ENCODE measurements at places on chromosomes 2 and 18.

- DNase-seq = peak; percentile 83
Measured at GRCh38 chr18:8799596-8800441, 94.5 kb downstream of the MTCL1 start.

DNA sequence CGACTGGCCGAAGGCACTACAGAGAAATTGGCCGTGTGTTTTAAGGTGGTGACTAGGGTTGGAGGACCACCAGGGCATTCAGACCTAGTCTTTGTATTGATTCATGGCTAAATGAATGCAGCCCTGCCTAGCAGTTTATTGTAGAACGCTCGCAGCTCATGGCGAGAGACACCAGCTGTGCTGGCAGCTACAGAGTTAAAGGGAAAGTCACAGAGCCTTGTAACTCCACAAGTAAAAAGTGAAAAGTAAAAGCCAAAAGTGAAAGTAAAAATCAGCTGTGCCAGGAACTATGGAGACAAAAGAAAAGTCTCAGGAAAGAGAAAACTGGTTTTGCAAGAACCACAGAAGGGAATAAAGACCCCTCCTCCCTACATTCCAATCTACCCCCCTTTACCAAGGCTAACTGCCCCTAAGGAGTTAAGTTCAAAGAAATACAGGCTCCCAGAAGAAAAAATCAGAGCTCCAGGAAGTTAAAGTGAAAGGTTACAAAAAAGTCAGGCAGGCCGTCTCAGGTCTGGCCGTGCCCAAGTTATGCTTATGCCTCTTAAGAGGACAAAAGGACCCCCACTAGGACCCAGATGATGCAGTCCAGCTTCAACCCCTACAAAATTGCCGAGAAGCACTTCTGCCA, 46.4 kb upstream of the SELENOI start:
- peak; percentile 66 for DNase-seq

- no peak for DNase-seq
Measured at GRCh38 chr2:30280596-30281434, 49.5 kb downstream of the LBH start.

DNA sequence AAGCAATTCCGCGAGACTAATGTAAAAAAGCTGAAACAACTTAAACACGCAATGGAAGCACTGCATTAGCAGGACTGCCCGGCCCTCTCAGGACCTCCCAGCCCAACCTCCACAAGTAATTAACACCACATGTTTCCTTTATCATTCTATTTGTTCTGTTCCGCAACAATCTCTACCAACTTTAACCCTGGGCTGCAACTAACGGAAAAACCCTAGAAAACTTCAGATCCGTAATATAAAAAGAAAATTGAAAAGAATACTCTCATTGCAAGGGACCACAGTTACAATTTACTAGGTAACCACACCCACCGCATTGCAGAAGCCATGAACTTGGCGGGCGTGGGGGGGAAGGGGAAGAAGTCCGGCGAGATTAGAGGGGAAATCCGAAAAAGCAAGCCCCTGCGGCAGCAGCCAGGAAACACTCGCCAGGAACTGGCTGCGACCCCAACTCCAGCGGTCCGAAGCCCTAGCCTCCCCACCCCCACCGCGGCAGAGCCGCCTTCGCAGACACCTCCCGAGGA, 1.2 kb downstream of the EPB41L3 start:
- no peak for DNase-seq

- peak; percentile 58 for DNase-seq
Measured at GRCh38 chr2:241036397-241036963, 38.1 kb downstream of the SNED1 start.

- no peak for DNase-seq
Measured at GRCh38 chr18:33653231-33653630, 75.2 kb downstream of the ASXL3 start.

GRCh38 chr2:31150120-31150670, 12.0 kb upstream of the GALNT14 start:
- DNase-seq = no peak

GRCh38 chr2:217994776-217995274, 8.0 kb downstream of the TNS1 start:
- DNase-seq = peak; percentile 79

- no peak for DNase-seq
Measured at GRCh38 chr2:109695290-109695689, 81.1 kb downstream of the SOWAHC start.

DNA sequence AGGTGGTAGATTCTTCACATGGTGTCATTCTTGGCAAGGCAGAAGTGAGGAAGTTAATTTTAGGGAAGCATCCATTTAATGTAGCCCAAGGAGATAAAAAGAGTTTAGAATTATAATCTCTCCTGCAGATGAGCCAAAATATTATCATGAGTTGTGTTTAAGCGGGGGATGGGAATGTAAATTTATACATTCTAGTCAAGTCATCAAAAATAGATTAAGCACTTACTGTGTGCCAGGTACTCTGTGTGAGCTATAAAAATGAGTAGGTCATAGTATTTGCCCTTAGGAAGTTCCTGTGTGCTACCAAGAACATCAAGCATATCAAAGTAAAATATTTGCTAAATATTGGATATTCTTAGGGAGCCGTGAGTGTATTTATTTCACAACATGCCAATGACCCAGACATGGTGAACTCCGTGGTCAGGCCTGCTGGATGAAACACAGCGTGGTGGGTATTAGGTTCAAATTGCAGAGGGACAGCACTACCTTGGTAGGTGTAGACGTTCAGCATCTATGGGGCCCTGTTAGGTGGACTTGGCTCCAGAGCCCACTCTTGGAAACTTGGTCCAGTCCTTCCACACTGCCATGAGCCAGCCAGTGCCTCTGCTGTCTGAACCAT, 37.4 kb downstream of the MEIS1 start:
- no peak for DNase-seq

GRCh38 chr2:123870206-123870880, 154.7 kb upstream of the CNTNAP5 start:
- DNase-seq = no peak

- no peak for DNase-seq
Measured at GRCh38 chr2:219630770-219631405, 3.5 kb downstream of the SLC4A3 start.

- no peak for DNase-seq
Measured at GRCh38 chr2:234670806-234671205, 173.9 kb upstream of the ARL4C start.

DNA sequence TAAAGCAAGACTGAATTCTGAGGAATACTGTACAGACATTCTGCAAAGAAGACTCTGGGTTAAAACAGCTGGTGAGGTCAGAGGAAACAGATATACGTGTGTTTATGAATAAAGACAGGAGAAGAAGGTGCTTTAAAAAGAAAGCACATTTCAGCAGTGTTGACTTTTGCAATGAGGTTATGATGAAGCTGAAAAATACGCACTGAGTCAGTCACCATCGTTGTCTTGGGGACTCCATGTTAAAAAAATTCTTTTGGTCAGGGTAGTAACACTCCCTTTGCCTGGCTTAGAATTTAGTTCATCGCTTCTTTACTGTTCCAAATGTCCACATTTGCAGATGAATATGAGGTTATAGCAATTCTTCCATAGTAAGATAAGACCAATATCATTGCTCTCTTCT, 1049.0 kb downstream of the TSN start:
- DNase-seq = peak; percentile 12

DNA sequence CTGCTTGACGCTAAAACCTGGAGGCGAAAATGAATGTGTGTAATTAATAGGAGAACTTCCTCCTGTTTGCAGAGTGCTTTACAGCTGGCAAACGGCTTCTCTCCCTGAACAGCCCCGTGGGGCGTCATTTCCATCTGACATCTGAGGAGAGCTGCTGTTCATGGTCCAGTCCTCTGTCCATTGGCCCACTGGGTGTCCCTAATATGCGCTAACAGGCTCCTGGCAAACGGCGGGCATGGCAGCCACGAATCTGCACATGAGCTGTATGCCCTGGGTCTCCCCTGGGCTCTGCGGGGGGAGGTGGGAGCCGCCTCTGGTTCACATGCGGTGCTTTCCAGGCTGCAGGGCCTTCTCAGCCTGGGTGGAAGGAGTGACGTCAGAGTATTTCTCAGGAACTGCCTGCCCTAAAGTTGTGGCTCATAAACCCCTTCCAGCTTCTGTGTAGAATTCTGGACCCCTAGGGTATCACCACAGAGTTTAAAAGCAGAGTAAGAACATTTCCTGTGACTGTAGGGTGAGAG, 73.2 kb downstream of the LRRFIP1 start:
- DNase-seq = peak; percentile 65

GRCh38 chr18:37299471-37300304, 265.9 kb downstream of the CELF4 start:
- DNase-seq = peak; percentile 98

DNA sequence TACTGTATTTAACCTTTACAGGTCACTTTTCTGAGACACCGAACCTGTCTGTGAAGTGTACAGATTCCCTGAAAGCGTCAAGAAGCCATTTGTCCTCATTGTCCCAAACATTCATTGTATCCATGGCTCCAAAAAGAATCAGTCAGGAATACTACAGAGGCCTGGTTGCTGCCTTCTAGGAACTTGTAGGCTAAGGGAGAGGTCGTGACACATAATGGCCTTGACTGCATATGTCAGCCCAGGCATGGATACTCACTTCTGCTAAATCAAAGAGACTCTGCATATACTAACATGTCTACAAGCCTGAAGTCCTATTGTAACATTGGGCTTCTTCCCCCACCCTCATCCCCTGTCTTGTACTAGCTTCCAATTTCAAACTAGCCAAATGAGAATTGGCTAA, 40.2 kb downstream of the ONECUT2 start:
- no peak for DNase-seq

GRCh38 chr2:120770176-120770575, 34.5 kb downstream of the GLI2 start:
- no peak for DNase-seq

DNA sequence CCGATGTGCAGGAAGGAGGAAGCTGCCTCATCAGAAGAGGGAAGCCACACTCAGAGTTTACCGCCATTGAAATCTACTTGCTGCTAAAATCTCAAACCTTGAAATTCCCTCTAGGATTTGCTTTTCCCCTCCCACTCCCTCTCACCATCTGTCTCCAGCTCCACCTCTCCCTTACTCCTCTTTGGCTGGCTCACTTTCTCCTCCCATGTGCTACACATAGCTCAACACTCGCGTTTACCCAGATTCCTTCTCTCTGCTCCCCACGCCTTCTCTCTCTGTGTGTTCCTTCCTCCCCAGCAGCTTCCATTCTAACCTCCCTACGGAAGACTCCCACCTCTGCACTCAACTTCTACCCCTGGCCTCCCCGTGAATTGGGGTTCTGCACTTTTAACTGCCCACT, 143.1 kb downstream of the DNER start:
- no peak for DNase-seq

DNA sequence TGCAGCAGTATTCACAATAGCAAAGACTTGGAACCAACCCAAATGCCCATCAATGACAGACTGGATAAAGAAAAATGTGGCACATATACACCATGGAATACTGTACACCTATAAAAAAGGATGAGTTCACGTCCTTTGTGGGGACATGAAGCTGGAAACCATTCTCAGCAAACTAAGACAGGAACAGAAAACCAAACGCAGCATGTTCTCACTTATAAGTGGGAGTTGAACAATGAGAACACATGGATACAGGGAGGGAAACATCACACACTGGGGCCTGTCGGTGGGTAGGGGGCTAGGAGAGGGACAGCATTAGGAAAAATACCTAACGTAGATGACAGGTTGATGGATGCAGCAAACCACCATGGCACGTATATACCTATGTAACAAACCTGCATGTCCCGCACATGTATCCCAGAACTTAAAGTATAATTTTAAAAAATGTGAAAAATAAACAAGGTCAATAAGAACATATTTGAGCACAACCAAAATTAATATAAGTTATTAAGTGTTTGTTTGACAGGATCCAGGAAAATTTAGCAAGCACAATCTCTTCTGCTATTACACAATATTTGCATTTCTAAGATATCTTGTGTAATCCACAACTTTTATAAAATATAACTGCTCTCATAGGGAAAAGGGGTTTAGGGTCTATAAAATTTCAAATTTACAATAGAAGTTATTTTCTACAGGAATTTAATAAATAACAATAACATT, 22.9 kb downstream of the CCBE1 start:
- DNase-seq = no peak

DNA sequence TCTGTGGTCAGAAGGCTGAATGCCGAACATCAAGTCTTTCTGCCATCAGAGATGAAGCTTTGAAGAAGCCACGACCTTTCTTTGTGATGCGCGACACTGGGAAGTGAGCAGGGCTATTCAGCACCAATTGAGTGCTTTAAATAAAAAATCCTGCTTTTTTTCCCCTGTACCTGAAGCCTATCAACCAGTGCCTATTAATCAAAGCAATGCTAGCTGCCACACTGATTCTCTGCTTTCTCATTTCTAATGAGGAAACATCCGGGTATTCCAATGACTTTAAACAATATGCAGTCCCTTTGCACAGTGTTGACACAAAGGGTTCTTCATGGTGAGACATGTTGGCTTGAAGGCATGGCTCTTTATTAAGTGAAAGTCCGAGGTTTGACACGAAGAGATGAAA, 88.0 kb downstream of the GALR1 start:
- DNase-seq = no peak

- peak; percentile 78 for DNase-seq
Measured at GRCh38 chr2:96537066-96537733, 648 bp downstream of the ARID5A start.

- DNase-seq = no peak
Measured at GRCh38 chr2:57760381-57760801, 286.2 kb upstream of the VRK2 start.

DNA sequence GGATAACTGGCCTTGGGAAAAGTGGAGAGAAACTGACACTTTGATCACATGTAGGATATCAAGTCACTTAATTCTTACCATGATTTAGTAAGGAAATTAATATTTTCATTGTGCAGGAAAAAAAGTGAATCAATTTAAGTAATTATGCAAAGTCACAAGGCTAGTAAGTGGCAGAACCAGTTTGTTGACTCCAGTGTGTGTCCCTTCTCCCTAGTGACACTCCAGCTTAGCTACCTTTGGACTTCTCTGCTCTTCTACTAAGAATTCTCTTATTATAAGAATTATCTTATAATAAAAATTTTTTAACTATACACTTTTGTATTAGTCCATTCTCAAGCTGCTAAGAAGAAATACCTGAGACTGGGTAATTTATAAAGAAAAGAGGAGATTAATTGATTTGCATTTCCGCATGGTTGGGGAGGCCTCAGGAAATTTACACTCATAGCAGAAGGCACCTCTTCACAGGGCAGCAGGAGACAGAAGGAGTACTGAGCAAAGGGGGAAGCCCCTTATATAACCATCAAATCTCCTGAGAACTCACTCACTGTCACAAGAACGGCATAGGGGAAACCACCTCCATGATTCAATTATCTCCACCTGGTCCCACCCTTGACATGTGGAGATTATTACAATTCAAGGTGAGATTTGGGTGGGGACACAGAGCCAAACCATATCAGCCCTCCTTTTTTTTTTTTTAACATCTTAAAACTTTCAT, 13.6 kb downstream of the COL4A4 start:
- DNase-seq = no peak

- DNase-seq = no peak
Measured at GRCh38 chr2:23746141-23746863, 180.6 kb downstream of the ATAD2B start.

GRCh38 chr2:165009466-165009865, 54.1 kb upstream of the SLC38A11 start:
- no peak for DNase-seq

DNA sequence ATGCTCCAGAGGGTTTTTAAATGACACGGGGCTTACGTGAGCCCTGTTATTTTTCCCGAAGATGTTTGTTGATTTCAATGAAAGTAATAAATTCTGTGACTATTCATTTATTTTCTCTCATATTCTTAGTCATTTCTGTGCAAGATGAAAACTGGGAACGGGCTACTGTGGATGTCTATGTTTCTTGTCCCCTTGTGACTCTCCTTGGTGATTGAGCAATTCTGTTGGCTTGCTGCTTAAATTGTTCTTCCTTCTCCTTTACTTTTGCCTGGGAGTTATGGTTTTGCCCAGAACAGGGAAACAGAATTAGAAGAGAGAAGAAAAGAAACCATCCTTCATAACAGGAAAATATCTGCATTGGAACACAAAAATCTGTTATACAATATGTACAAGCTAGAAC, 508.2 kb upstream of the DSEL start:
- DNase-seq = no peak
